Stimulated activated CD4-positive, alpha-beta T cell treated with anti-CD3 and anti-CD28 coated beads, Interleukin-4, amount 100 ng/mL, for 1 hour (primary cell): ENCODE measurements at places on chromosomes 7 and 10.
A peak's percentile ranks its signal among the peaks of the same experiment; 100 is the strongest.

- no peak for DNase-seq
Measured at GRCh38 chr10:119595134-119595675, 1.6 kb downstream of the TIAL1 start.

DNA sequence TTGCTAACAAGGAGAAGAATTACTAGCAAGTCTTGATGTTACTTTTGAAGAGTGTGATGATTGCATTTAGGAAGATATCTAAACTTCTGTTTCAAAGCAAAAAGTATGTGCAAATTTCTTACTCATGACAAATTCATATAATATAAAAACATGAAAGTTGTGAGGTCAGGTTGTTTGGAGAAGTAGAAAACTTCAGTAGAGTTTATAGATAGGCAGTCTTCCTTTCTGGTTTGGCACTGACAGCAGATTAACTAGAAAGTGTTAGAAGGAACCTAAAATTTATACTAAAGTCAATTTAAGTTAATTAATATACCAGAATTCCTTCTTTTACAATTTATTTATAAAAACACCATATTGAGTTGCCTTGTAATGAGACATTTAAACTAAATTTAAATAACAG lies 16.9 kb downstream of the PTEN start:
- no peak for DNase-seq

DNA sequence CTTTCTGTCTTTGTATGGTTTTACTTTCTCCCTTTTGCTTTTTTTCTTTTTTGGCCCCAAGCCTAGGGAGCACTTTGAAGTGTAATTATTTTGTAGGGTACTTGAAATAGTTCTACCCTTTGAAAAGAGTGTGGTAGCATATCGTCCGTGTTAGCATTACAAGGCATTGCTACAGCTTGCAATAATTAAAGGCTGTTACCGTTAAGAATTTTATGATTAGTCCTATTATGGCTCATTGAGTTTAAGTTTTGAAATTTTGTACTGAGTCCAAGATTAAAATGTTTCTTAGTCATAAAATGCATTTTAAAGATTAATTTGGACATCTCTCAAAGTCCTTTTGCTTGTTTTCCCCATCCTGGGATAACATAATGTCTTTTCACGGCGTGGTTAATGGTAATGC lies 490.0 kb upstream of the LRRN3 start:
- no peak for DNase-seq

DNA sequence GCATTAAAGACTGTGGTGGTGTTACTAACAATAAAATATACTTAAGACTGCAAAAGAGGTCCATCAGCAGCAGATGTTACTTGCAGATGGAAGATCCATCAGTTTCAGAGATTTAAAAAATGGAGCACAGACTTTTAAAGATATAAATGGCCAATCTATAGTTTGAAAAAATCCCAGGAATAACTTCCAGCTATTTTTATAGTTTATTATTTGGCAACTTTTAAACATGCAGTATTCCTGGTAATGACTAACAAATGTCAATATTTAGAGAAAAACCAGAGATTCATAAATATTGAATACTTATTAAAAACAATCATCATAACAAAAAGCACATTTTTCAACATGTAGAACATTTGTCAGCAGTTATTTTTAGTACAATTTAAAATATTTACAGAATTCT lies 30.7 kb downstream of the RTKN2 start:
- DNase-seq = no peak

- no peak for DNase-seq
Measured at GRCh38 chr7:156935250-156935649, 14.3 kb upstream of the NOM1 start.

DNA sequence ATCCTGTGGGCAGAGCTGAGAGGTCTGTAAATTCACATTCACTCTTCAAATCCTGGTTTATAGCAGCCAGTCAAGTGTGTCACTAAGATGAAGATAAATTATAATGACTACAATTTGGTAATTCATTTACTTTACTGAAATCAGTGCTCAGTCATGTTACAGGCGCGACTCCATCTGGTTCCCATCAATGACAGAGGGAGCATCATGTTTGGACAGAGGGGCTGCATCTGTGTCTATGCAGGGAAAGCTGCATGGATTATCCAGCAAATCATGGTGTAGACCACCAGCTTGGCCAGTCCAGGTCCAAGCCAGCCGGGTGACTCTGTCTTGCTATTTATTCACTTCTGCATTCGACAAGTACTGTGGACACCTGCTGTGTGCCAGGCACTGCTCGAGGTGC lies 214.1 kb upstream of the ZNF32 start:
- DNase-seq = no peak

DNA sequence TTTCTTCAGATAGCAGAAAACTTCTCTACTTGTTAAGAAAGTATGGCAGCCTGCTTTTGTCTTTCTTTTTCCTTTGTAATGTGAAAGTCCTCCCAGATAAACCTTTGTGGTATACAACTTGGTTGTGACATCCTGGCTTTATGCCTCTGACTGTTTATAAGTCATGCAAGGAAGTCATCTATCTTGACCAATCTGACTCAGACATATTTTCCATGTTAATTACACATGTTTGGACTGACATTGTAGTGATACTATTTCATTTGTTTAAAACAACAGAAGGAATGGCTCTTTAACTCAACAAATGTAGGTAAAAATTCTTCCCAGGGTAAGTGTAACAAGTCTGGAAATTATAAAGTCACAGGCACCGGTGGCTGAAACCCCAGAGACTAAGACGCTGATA lies 341.6 kb upstream of the MEOX2 start:
- DNase-seq = no peak

GRCh38 chr10:26621889-26622711 lies 75.4 kb upstream of the PDSS1 start:
- DNase-seq = peak; percentile 25

GRCh38 chr10:125399289-125399688 lies 238.9 kb upstream of the CTBP2 start:
- no peak for DNase-seq
